ENCODE measurements at places on chromosomes 13 and 19.

GRCh38 chr19:35249848-35250711, 1.3 kb downstream of the LSR start:
- no peak for DNase-seq

- DNase-seq, result no peak
Measured at GRCh38 chr19:16445238-16446107, 26.3 kb downstream of the EPS15L1 start.

GRCh38 chr13:45373162-45373547, 32.2 kb upstream of the TPT1 start:
- DNase-seq, result no peak

DNA sequence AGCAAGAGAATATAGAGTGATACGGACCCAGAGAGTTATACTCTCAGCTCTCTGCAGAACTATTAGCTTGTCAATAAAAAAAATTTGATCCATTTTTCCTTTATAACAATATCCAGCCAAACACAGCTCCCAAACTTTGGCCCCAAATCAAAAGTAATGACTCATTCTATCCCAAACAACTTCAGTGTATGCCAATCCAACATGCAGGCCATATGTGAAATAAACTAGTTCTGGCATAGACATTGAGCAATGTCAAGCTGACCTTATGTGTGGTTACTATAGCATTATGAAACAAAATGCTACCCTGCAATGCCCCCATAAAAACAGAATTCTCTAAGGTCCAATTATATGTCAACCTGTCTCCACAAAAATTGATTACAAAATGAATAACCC, 209.5 kb downstream of the DNAJC15 start:
- DNase-seq, result no peak

- no peak for DNase-seq
Measured at GRCh38 chr19:38466050-38466449, 32.6 kb downstream of the RYR1 start.

- no peak for DNase-seq
Measured at GRCh38 chr13:100128838-100129237, 39.9 kb downstream of the PCCA start.

GRCh38 chr19:43752287-43752875, 2.4 kb downstream of the SMG9 start:
- DNase-seq, result no peak

- DNase-seq, result no peak
Measured at GRCh38 chr19:35229601-35230000, 1.1 kb upstream of the FAM187B start.

- no peak for DNase-seq
Measured at GRCh38 chr19:29609636-29610035, 3.6 kb downstream of the POP4 start.

- DNase-seq, result no peak
Measured at GRCh38 chr19:36775768-36776167, 3.2 kb upstream of the ZNF850 start.

- peak; percentile 85 for DNase-seq
Measured at GRCh38 chr19:45667620-45668341, at the start of gene GIPR. TSS of gene GIPR (plus strand) at chr19:45668221. CDS start at chr19:45669521, 1,300 bp downstream.

DNA sequence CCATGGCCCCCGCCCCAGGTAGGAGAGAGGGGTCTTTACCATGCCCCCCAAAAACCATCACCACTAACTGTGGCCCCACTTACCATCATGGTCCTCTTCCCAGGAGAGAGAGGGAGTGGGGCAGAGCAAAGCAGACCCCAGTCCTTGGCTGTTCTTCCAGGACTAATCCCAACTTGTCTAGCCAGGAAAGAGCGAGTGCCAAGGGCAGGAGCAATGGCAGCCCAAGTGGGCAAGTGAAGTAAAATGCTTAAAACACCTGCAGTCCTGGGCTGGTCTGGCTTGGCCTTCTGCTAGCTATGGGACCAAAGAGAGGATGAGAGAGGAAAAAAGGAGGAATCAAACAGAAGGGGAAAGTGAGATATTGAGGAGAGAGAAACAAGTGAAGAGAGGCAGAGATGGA, 17.9 kb downstream of the ZSWIM4 start:
- no peak for DNase-seq

DNA sequence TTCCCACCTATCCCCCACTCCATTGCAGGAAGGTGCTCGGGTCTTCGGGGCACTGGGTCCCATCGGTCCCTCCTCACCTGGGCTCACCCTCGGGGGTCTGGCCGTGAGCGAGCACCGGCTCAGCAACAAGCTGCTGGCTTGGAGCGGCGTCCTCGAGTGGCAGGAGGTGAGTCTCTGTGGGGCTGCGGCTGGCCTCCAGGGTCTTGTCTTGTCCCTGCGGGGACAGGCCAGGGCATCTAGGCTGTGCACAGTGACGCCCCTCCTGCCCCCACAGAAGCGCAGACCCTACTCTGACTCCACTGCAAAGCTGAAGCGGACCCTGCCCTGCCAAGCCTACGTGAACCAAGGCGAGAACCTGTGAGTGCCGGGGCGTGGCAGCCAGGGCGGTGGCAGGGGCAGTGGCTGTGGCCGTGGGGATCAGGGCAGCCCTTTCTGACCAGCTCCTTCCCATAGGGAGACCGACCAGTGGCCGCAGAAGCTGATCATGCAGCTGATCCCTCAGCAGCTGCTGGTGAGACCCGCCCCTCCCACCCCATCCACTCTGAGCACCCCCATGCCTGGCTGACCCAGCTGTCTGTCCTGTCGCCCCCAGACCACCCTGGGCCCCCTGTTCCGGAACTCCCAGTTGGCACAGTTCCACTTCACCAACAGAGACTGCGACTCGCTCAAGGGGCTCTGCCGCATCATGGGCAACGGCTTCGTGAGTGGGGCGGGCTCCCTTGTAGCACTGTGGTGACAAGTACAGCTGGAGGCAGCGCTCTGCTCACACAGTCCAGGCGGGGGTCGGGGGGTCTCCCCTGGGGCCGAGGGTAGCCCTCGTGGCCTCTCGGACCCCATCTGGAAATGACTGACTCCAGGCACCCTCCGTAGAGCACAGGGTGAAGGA, 3.7 kb downstream of the PTOV1 start:
- DNase-seq, result no peak

GRCh38 chr13:101681834-101682233, 229.4 kb downstream of the ITGBL1 start:
- no peak for DNase-seq

DNA sequence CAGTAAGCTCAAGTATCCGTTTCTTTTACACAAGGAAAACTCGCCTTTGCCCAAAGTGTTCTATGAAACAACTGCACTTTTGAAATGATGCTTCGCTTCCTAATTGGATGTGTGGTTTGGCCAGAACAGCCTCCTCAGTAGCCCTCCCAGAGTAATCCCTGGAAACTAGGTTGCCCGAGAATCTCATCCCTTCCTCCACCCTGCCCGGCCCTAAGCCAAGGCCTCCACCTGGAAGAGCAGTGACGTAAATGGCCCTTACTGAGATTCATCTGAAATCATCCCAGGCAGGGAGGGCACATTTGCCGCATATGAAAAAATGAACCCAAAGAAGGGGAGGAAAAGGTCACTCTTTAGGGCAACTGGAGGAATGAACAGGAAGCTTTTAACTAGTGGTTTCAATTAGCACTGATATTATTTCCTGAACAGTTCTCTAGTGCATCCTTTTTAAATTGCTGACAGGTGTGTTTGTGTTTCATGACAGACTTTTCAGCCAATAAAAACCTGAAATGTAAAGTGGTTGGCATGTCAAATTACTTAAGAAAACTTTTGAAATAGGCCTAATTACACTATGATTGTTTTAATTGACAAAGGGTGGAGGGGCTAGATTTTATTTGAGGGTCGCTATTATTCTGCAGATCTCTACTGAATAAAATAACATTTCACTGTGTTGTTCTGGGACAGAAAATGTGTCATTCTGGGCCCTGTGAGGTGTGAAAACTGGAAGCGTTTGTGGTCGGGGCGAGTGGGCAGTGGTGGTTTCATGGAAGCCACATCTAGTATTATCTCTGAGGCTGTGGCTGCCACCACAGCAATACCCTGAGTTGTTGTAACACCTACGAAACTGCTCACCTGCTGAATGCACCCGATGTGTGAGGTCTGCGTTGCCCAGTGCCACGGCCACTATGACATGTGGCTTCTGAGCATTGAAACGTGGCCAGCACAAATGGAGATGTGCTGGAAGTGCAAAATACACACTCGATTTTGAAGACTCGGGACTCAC, 112.1 kb downstream of the ZIC5 start:
- no peak for DNase-seq

- no peak for DNase-seq
Measured at GRCh38 chr13:40096357-40096901, 441.0 kb downstream of the COG6 start.

DNA sequence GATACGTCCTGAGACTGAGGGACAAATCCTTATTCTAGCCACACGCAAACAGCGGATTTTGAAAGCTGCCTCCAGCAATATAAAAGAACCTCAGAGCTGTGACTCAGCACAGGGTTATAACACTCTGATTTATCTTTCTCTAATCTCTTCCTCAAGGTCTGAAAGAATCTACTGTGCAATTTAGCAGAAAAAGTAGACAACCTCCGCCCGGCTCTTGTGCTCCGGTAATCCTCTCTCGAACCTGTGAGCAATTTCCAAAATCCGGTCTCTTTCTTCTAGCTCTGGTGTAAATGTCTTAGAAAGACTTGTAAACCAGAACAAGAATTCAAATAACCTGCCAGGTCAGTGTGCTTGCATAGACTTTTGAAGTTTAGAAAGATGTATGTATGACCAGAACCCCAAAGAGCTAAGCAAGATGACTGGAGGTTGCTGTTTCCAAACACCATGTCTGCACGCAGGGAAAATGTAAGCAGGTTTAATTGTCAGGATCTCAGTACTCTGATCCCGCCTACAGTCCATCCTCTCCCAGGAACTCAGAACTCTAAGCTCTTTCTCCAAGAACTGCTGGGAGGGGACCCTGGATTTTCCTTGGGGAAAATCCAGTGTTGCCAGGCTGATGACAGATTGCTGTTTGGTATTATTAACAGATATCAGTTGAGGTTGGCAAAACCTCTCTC, 338.1 kb downstream of the RFC3 start:
- peak; percentile 34 for DNase-seq

DNA sequence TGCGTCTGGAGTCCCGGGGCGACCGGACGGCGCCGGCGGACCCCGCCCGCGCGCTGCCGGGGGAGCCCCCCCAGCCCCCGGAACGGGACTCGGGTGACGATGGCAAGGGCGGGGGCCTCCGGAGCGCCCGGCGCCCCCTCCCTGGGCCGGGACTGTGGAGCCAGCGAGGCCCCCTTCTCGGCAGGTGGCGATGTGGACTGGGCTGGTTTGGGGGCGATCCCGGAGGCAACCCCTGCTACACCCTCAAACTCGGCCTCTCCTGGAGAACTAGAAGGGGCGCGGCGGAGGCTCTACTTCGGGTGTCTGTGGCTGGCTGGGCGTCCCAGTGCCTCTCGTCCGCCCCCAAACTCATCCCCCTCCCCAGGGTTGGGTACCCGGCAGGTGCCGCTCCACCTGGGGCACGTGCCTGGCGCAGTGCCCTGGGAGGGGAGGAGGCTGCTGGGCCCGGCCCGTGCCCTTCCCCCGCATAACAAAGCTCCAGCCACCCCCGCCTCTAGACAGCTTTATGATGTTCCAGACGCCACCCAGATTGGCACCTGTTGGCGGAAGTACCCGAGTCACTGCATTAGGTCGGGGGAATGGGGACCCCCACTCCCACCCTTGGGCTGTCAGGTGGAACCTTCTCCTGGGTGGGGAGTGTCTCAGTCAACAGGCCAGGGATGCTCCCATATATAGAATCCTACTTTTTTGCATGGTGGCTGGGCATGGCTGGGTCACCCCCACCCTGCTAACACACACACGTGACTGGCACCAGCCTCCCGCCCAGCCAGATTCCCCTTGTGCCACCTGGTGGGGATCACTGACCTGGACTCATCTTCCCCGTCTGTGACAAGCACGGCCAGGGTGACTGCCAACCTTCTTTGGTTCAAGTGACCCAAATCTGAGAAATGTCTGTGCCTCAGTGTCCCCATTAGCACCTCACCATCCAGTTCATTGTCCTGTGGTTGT, 722 bp downstream of the PKN1 start:
- no peak for DNase-seq

- DNase-seq, result peak; percentile 95
Measured at GRCh38 chr19:1264801-1265614, 4.1 kb upstream of the CIRBP start.

DNA sequence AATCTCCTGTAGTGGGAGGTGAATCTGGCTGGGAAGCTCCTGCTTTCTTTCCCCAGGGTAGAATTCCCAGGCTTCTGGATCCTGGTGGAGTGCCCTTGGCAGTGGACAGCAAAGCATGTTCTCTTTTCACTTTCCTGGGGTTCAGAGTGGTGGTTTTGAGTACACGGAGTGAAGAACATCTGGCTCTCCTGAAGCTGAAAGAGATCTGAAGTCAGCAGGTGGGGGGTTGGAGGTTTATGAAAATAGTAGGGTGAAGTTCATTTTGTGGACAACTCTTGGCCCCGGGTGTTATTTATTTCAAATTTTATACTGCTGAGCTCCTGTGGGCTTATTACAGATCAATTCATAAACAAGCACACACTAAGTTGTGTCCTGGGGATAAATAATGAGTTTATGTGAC, 497.3 kb downstream of the KLF5 start:
- DNase-seq, result no peak

DNA sequence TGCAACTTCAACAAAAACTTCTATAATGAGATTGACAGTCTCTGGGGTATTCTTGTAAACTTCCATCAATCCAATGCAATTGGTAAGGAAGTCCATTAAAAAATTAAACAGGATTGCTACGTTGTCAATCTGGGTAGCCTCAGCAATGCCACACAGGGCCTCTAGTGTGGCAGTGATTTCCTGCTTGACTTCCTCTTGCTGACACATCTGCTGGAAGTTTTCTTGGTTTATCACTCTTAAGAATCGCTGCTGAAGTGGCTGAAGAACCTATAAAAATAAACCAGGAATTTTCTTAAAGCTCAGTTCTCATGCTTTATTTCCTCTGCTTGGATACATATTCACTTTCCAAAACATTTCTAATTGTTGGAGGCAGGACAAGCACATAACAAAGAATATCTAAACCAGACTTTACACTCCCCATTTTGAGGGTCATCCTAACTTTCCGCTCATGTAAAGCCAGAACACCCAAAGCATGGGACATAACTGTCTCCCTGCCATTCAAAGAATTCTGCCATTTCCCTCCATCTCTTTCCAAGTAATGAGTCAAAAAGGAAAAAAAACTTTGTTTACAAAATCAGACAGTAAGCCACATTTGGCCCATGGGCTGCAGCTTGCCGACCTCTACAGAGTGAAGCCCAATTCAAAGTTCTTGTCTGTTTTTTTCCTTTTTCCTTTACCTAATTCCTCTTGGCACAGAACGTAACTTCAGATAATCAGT, 23.2 kb upstream of the EEF1AKMT1 start:
- no peak for DNase-seq

GRCh38 chr19:10773969-10774368, 56.1 kb downstream of the DNM2 start:
- DNase-seq, result peak; percentile 41

DNA sequence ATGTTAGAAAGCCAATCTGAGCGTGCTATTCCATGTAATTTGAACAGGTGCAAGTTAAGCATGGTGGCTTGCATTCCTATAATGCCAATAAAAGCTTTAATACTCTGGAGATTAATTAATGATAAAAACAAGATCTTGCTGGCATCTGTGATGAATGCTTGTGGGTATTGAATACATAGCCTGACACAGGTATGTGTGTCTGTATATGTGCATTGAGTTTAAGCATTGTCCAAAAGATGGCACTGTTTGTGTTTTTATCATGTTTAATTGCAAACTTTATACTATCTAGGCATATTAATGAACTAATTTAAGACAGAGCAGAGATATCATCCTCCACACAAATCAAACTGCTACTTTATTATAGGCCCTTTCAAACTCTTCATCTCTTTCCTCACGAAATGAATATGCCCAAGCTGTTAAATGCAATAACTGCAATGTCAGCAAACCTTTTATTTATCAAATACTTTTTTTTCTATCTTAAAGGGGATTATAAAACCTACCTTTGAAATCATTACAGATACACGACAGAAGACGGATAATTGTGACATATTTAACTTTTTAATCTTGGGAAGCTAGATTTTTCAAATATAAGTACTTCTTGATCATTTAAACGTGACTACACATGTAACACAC, 86.5 kb downstream of the TNFSF11 start:
- DNase-seq, result no peak

Measured in mesendoderm (in vitro differentiated cells).